Activated T-helper 1 cell treated with Interleukin-2 at 50 U/mL for 16 hours (primary cell): ENCODE measurements at places on chromosomes 2 and 18.

GRCh38 chr2:86520153-86520552 lies 43.1 kb downstream of the CHMP3 start:
- no peak for DNase-seq

DNA sequence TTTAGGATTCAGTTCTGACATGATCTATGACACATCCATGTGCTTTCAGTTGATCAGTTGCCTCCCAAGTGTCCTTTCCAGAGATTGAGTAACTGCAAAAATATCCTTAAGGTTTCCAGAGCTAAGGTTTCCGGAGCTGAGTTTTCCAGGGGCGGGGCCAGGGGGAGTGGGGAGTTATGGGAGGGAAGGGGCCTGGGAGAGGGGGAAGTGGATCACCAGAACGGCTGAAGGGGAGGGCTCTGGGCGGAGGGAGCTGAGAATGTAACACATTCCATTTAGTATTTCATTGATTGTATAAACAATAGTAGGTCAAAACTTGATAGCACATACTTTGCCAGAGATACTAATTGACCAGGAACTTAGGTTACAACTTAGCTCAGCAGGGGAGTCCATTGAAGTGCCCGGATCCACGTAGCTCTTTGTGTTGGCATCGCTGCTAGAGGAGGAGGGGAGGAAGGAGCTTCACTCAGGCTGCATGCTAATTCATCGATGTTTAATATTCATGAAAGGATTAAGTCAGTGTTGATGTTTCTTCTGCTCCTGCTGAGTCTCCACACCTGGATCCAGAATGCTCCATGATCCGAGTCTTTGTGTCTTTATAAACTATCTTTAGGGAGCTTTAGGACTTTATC lies 289.8 kb downstream of the ALPK2 start:
- DNase-seq: no peak

GRCh38 chr2:66545258-66545657 lies 110.3 kb downstream of the MEIS1 start:
- DNase-seq: no peak

- no peak for DNase-seq
Measured at GRCh38 chr2:99217929-99218501, 37.0 kb downstream of the MRPL30 start.

- DNase-seq: no peak
Measured at GRCh38 chr2:10655499-10656225, 34.1 kb downstream of the NOL10 start.

DNA sequence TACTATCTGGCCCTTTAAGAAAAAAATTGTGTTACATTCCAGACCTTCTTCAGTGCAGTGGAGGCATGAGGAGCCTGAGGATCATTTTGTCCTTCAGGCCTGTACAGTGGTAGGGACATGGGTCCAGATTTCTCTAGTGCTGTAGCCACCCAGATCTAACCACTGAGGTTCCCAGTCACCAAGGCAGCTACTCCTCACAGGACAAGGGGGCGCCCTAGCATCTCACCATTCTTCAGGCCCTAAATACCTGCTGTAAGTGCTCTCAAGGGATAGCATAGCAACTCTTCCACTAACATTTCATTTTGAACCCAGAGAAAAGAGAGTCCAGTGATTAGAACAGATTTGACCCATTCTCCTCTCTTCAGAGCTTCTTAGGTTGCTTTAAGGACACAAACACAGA lies 1533.0 kb downstream of the LRP1B start:
- DNase-seq: no peak

- no peak for DNase-seq
Measured at GRCh38 chr2:205169012-205169411, 513.3 kb upstream of the NRP2 start.

DNA sequence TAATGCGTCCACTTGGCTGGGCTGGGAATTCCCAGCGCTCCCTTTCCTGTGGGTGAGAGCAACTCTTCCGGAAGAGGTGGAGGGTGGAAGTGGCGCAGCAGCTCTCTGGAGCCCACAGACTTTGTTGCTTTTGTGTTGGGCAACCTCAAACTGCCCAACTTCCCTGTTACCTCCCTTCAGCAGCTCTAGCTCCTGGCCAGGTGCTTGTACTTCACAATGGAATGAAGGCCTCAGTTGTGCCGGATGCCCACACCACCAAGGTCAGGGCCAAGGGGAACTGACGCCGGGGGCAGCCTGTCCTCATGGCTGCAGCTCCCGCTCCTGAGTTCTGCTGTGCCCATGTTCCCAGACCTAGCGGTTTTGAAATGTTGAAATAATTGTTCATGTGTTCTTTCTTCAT lies 322.9 kb downstream of the GALR1 start:
- DNase-seq: no peak

GRCh38 chr18:8688816-8689215 lies 16.5 kb upstream of the MTCL1 start:
- DNase-seq: no peak

DNA sequence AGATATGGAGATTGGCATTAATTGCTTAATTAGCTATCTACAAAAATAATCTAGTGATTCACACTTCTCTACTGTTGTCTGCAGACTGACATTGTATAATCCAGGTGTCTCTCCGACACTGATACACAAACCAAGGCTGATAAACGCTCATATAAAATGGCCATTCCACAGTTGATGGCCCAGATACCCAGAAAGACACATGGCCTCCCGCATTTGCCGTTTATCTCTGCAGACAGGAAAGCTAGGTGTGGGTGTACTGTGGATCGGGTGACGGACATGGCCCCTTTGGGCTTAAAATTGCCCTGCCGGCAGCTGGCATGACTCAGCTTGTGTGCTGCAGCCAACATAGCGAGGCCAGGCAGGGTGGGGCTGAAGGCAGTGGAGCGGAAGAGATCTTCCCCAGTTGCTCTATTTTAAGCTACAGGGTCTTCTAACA lies 18.5 kb downstream of the PMAIP1 start:
- DNase-seq: no peak

DNA sequence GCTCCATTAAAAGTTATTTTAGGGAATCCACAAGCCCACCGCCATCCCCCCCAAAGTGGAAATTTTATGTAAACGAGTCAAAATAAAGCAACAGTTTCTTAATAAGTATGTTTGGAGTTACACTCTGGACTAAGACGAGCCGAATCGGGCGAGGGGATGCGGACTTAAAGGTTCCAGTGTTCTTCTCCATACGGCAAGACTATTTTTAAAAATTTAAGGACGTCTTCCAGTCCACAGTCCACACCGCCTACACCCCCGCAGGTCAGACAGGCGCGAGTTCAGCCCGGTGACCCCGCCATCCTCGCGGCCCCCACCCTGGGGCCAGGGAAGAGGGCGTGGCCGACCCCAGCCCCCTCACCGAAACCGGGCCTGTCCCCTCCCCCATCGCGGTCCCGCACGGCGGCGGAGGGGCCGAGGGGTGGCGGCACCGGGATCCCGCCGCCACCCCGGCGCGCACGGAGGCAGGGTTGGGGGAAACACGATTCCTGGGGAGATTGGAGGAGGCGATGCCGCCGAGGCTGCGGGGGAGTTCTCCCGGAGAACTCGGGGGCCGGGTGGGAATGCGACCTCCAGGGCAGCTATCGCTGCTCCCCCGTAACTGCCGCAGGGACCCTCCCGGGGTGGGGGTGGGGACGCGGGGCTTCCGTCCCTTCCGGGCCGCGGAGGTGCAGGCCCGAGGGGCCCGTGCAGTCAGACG lies 24.5 kb upstream of the SMAD7 start:
- no peak for DNase-seq

- no peak for DNase-seq
Measured at GRCh38 chr2:32136097-32136496, 29.6 kb upstream of the SLC30A6 start.

DNA sequence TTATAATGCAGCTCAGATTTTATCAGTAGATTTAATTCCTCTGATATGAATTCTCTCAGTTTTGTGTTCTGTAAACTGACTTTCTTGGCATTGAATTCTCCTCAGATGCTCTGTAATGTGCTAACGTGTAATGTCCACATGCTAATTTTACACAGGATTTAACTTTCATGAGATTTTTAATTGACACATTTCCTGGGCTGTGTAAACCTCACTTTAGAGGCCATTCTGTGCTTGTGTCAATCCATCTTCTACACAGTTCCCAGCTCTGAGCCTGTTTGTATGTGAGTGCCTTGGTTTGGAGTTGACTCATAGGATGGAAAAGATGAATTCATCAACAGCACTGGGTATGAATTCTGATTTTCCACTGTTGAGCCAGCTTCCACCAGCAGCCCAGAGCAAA lies 476.7 kb upstream of the GCFC2 start:
- DNase-seq: no peak

DNA sequence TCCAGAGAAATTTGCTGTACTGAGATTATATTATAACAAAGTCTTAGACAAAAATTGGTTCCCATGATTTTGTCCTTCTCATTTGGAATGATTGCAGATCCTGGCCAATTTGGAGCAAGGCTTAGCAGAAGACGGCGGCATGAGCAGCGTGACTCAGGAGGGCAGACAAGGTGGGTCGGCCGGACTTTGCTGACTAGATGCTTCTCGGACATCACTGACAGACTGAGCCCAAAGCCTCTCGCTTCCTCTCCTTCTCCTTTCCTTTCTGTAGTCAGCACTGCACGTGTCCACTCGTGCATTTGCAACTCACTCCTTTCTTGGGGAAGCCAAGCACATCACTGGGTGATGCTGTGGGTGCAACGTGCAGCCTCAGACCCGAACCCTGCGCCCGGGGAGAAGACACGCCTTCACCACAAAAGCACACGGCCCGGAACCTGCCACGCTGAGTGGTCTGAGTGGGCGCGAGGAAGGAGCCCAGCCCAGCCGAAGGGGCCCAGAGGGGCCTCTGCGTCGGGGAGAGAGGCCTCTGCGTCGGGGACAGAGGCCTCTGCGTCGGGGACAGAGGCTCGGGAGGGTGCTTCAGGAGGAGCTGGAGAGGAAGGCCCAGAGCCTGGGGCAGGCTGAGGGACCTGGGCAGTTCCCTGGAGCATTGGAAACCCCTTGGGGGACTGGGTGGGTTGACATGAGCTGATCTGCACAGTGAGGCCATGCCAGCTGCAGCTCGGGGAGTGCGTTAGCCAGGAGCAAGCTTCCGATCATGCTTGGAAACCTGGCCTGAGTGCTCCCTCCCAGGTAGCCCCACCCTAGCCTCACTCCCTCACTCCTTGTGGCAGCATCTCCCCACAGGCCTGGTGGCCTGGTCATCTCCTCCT lies 61.6 kb downstream of the ADI1 start:
- DNase-seq: no peak

GRCh38 chr2:205117125-205117524 lies 565.2 kb upstream of the NRP2 start:
- no peak for DNase-seq
